ENCODE measurements at places on chromosomes 6 and 20.

GRCh38 chr6:13579911-13580310 lies 5.5 kb downstream of the SIRT5 start:
- no peak for DNase-seq

DNA sequence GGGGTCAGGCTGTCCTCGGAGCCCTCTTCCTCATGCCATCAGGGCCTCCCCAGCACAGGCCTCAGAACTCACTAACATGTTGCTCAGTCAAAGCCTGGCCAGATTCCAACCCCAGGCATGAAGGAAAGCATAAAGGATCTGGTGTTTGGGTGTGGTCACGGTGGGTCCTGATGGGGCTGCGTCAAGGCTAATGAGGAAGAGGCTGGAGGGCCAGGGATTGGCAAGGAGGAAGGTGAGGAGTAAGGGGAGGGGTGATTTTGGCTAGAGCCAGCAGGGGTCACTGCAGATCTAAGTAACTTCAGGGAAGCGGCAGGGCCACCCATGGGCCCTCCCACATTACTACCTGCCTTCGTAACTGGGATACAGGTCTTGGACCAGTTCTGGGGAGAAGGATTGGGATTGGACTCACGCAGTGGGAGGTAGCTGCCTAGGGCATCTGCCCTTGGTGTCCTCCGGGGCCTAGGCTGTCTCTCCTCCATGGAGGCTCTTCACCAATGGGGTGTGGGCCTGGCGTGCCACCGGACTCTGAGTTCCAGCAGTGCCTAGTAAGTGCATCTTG lies 36.2 kb upstream of the MRPS18A start:
- peak; percentile 77 for DNase-seq

GRCh38 chr6:93341900-93342613 lies 77.3 kb downstream of the EPHA7 start:
- no peak for DNase-seq

DNA sequence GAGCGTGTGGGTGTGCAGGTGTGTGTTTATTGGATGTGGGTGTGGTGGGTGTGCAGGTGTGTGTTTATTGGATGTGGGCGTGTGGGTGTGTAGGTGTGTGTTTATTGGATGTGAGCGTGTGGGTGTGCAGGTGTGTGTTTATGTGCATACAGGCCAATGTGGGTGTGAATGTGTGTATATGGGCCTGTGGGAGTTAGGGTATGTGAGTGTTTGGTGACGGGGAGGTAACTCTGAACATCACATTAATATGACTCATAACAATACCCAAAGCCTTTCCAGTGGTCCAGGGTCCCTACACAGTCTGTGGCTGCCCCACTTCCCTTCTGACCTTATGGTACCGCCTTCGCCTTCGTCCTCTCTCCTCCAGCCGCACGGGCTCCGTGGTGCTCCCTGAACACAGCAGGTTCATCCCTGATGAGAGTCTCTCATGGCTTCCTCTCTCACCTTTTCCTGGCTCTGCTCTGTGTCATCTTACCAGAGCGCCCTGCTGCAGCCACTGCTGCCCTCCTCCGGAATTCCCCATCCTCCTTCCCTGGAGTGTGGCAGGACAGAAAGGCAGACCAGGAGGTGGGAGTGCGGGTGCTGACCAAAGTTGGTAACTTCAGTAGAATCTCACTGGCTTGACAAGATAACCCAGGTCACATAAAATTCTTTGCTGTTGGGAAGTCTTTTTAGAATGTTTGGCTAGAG lies 80.0 kb downstream of the SLC2A10 start:
- no peak for DNase-seq

GRCh38 chr20:25244976-25245375 lies 2.9 kb upstream of the PYGB start:
- no peak for DNase-seq

DNA sequence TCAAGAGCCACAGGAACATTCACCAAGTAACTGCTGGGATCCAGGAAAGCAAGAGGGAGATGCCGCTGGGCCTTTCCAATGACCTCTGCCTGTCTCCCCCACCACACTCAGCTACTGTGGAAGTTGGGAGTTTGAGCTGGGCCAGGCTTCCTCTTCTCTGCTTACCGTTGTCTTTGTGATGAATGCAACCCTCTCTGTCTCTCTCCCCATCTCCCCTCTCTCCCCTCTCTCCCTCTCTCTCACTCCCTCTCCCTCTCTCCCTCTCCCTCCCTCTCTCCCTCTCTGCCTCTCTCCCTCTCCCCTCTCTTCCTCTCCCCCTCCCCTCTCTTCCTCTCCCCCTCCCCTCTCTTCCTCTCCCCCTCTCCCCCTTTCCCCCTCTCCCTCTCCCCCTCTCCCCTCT lies 54.8 kb downstream of the EDN3 start:
- no peak for DNase-seq

GRCh38 chr20:62088258-62089127 lies 22.8 kb upstream of the TAF4 start:
- no peak for DNase-seq

DNA sequence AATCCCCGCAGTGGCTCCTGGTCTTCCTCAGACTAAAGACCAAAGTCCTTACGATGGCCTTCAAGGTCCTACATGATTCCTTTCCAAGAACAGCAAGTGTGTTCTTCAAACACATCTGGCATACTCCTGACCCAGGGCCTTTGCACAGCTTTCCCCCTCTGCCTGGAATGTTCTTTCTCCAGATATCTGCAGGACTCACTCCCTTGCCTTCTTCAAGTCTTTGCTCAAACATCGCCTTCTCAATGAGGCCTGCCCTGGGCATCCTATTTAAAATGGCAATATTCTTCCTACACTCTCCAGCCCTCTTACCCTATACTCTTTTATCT lies 30.2 kb downstream of the VEGFA start:
- DNase-seq, result no peak

- peak; percentile 77 for DNase-seq
Observed at GRCh38 chr6:134630508-134631121, 312.7 kb upstream of the SGK1 start.
